AG09309 (cell line): ENCODE measurements at places on chromosomes 3 and 15.

DNA sequence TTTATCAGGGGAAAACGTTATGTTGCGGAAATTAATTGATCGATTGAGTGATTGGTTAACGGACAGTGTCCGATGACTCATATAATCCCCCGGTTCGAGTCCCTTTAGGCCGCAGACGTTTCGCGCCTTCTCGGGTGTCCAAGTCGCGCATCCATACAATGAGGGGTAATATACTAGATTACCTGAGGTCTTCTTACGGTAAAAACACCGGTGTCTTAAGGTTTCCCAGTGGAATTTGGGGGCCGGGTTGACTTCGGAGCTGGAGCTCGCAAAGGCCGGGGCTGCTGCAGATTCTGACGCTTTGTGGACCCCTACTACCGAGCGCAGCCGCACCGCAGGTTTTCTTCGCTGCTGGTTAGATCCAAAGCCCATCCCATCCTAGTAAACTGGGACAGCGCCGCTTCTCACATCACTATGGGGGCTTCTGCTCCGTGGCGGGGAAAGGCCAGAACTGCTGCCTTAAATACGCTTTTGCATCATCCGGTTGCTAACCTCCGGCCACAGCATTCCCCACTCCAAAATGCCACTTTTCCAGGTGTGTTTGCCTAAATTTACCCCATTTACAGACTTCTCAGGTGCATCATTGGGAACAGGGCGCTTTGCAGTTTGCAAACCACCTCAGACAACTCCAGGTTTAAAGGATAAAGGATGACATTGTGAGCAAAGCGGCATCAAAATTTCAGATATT, 858 bp upstream of the SACM1L start:
- no peak for DNase-seq

DNA sequence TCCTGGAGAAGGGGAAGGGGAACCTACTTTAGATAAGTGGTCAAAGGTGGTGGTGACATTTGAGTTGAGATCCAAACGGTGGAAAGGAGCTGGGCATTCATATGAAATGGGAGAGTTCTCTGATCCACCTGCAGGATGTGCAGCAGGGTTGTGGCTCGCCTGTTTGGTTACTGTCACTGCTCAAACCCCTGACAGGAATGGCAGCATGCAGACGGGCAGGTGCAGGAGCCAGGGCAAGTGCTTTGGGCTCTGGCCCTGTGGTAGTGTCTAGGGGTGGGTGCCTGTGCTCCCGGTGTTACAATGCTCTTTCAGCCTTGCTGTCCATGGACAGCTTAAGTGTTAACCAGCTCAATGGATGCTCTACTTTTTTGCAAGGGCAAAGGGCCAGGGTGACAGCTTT, 18.5 kb downstream of the PAQR9 start:
- no peak for DNase-seq

DNA sequence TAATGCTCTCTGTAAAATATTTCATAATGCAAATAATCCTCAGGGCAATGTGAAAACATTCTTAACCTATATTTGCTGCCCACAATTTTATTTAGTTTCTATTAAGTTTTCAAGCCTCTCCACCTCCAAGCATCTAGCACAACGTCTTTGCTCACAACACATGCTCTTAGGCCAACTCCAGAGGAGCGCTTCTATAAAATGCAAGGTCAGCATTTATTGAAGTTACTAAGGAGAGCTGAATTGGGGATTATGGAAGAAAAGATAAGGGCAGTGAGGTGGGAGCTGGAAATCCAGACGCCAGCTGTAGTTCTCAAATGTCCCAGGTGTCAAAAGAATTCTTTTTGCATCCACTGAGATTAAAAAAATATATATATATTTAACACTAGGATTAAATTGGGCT, 996 bp downstream of the RABL3 start:
- no peak for DNase-seq

DNA sequence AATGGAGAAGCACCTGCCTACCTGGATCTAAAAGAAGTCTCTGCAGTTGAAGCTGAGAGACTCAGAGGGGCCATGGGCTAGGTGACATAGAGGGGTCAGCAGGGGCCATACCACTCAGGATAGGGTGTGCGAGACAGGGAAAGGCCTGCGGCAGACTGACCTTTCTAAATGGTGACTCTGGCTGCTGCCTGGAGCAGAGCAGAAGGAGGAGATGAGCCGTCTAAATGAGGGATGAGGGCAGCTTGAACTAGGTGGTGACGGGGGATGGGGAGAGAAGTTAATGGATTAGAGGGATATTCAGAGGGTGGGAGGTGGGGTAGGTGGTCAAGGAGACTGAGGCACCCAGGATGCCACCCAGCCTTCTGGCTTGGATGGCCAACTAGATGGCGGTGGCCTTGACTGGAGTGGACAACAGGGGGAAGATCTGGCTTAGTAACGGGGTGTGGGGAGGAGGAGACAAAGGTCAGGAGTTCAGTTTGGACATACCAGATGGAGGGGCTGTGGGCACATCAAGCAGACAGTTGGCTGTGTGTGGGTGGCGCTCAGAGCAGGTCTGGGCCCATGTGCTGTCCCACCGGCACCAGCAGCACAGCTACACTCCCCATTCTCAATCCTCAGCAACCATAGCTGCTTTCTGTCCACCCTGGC, 3.2 kb upstream of the ITIH1 start:
- no peak for DNase-seq

DNA sequence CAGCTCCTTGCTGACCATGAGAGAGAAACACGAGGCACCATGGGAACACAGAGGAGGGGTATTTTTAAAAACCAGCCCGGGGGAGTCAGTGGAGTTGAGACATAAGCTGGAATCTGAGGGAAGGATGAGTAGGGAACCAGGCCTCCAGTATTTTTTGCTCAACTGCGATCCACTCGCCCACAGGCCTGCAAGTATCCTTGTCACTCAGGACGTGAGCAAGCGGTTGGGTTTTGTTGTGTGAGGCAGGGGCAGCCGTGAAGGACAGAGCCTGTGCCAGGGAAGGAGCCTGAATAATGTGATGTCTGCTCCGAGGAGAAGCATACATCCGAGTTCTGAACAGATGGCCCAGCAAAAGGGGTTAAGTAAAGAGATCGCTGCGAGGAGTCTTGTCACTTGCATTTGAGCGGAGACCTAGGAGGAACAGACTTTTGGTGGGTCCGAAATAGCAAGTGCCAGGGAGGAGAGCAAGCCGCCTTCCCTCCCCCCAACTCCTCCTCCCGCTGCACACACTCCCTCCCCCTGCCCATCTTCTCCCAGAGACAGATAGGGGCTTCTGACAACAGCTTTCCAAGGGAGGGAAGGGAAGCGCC, 20.4 kb upstream of the NTRK3 start:
- DNase-seq = no peak

DNA sequence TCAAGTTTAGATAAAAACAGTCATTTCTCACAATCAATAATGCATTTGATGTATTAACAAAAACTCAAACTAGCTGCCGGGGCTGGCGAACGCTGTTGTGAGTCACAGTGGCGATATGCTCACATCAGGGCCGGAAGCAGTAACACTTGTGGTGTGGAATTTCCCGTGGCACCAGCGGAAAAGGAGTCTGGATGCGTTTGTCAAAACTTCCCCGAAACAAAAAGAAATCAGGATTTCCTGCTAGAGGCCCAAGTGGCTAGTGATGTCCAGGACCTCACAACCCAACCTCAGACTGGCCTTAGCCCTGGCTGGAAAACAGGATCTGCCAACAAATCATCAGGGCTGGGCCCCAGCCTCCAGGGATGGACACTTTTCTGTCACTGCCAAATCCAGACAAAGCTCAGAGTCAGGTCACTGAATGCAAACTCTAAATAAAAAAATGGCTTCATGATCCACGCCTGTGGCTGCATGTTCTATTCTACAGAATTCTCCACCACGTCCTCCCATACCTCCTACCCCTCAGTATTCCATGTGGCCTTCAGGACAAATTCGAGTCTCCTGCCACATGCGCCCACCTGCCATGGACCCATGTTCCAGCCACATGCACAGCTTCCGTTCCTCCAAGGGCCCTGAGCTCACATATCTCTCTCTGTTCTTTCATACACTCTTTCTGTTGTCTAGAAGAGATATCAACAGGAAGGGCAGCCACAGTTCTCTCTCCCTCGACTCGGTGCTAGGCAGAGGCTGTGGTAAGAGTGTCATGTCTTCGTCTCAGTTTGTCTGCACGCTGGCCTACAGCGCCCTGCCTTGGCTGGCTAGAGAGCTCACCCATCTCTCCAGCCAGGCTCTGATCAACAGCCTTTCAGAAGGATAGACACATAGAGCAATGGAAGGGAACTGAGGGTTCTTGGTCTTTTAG, 35.4 kb downstream of the EHD4 start:
- no peak for DNase-seq

DNA sequence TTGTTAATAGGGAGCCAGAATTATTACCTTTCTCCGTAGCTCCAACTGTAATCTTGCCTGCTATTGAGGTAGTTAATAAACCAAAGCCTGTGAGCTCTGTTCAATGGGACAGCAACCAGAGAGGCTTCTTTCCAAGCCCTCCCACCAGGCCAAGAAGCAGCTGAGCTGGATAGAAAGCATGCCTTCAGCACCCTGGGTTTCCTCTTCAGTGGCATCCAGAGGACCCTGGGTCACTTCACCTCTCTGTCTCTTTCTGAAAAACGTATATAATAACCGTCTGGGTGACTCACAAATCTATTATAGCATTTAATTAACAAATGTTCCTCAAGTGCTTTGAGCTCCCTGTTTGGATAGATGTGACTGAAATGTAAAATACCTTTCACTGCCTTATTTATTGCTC, 420.0 kb downstream of the LPP start:
- DNase-seq = no peak

DNA sequence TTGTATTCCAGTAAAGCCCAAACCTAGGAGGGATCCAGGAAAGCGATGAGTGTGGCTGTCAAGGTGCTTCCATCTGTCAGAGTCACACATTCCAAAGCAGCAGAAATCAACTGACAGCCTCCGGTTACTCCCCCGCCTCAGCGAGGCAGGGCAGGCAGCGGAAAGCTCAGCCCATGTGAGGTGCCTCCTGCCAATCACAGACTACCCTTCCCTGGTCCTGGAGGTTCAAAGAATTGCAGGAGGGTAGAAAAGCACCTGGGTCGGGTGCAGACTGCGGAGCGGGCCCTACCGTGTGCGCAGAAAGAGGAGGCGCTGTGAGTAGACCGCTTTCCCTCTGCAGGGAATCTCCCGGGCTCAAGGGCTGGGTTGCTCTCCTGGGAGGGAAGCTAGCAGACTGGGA, at the start of gene UPK1B:
Gene UPK1B (plus strand): TSS at position 274 of the 400 bp plus-strand sequence. CDS start 13,144 bp downstream, outside the sequence.
- no peak for DNase-seq

GRCh38 chr15:19899021-19899824, 642.4 kb downstream of the GOLGA6L6 start:
- no peak for DNase-seq

GRCh38 chr15:66252685-66253417, 699 bp downstream of the MEGF11 start:
- no peak for DNase-seq

- no peak for DNase-seq
These were observed 10.6 kb upstream of the SFMBT1 start for GRCh38 chr3:53056442-53056841.

DNA sequence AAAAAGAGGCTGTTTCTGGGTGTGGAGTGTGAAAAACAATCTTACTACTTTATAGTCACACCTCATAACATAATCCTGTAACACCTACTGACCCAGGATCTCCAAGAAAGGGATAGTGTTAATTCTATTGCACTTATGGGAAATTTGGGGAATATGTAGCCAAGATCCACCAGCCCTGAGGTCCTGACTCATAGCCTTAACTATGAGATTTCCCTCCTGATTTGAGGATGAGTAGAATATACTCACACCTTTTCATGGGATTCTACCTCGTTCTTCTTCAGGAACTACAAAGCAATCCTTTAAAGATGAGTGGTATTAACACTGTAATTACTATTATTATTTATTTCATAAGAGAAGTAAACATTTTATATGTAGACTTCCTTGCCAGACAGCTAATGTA, 315.2 kb downstream of the MECOM start:
- no peak for DNase-seq

GRCh38 chr3:101179637-101180036, 140.7 kb downstream of the IMPG2 start:
- peak; percentile 64 for DNase-seq

- DNase-seq = no peak
These were observed at the start of gene GREM1 for GRCh38 chr15:32717426-32718226. Gene GREM1 (plus strand): TSS chr15:32718004. CDS start chr15:32730691, 12,687 bp downstream.

- peak; percentile 11 for DNase-seq
These were observed 55.9 kb upstream of the OSBPL11 start for GRCh38 chr3:125651244-125651643.

DNA sequence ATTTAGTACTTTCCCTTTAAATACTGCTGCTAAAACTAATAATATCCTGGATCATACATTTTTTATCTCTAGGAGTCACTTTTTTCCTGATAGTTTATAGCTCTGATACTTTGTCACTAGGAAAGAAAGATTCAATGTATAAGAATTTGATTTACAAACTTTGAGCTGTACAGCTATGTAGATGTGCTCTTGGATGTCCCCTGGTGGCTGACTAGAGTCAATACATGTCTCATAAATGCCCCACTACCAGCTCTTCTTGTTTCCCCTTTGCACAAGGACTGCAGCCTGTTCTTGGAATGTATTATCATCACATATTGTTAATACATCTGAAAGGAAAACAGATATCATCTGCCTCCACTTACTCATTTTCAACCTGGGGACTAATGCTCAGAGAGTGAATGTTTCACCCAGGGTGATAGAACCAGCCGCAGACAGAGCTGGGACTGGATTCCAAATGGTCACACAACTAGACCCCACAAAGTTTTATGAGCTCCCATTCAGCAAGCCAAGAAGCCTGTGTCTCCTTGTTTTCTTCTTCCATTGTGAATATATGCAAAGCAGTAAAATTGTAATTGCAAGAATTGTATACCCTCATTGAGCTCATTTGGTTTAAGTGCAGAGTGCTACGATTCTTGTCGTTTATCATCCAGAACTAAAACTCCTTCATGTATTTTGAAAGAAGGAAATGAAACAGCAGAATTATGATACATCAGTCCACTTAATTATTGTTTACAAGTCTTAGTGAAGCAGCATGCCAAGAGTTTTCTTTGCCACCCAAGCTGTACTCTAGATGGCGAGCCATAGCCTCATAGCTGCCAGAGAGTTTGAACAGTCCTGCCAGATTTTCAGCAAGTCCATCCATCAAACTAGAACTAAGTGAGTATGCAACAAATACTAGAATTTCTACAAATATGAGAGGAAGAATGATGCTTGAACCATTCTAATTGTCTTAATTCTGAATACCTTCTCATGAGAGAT, 261.6 kb upstream of the LMCD1 start:
- peak; percentile 20 for DNase-seq

DNA sequence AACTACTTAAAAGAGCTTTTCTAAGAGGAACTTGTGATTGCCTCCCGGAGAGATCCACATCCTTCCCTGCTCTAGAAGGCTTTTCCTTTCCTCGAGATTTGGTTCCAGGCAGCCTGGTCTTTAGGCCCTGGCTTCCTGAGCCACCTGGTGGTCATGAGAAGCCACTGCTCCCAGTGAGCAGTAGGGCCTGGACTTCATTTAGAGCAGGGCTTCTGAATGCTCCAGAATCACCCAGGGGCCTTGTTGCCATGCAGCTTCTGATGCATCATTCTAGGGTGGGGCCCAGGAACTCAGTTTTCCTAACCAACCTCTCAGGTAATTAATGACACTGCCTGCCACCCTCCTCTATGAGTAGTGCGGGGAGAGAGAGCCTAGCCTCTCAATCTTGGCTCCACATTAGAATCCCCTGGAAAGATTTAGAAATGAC, 29.6 kb downstream of the PSMD6 start:
- peak; percentile 46 for DNase-seq
